ENCODE measurements at places on chromosomes 11 and 22.
A peak's percentile ranks its signal among the peaks of the same experiment; 100 is the strongest.

- DNase-seq: no peak
These were observed 85.6 kb downstream of the RSF1 start for GRCh38 chr11:77734890-77735289.

- DNase-seq: no peak
These were observed 274.9 kb upstream of the MPPED2 start for GRCh38 chr11:30861064-30861463.

GRCh38 chr11:89015614-89016013 lies 50.2 kb downstream of the GRM5 start:
- DNase-seq: no peak

DNA sequence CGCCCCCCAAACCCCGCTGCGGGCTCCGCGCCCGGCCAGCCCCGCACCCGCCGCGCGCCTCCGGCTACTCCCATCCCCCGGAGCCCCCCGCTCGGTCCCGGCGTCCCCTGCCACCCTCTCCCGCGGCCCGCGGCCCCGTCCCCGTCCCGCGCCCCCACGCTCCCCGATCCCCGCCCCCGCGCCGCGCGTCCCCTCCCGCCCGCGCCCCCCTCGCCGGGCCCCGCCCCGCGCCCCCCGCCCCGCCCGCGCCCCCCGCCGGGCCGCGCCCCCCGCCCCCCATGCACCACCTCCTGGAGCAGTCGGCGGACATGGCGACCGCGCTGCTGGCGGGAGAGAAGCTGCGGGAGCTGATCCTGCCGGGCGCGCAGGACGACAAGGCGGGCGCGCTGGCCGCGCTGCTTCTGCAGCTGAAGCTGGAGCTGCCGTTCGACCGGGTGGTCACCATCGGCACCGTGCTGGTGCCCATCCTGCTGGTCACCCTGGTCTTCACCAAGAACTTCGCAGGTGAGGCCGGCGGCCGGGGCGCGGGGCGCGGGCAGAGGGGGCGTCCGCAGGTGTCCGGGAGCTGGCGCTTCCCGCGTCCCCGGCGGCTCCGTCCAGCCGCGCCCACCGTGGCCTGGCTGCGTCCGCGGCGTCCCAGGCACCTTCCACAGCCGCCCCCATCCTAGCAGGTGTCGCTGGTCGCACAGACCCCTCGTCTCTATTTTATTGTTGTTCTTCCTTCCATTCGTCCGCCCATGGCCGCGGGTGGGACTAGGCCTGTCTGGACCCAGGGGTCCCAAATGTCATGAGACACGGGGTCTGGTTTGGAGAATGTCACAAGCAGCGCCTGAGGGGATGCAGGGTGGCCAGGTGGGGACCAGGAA lies at the start of gene PANX2:
Gene PANX2 (plus strand): TSS at position 279 of the 866 bp plus-strand sequence. CDS start 0 bp downstream, at position 279.
- DNase-seq: no peak

GRCh38 chr22:40668611-40669411 lies 10.5 kb upstream of the MCHR1 start:
- peak; percentile 64 for DNase-seq

- DNase-seq: peak; percentile 94
These were observed 38.3 kb upstream of the TFIP11 start for GRCh38 chr22:26550498-26551033.

DNA sequence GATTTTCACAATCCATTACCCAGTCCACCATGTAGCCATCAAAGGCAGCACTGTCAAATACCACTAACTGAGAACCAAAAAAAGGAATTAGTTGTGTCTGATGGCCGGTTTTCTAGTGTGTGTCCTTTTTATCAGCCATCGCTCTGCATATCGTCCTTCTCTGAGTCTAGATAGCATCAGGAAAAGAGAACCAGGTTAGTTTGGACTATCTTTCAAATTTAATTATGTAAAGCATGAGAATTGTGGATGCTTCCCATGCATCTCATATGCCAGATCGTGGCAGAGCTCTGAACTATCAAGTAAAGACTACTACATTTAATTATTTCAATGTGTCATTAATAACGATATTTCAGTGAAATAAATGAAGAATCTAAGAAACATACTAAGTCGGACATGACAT lies 691.9 kb downstream of the FAM181B start:
- DNase-seq: no peak

DNA sequence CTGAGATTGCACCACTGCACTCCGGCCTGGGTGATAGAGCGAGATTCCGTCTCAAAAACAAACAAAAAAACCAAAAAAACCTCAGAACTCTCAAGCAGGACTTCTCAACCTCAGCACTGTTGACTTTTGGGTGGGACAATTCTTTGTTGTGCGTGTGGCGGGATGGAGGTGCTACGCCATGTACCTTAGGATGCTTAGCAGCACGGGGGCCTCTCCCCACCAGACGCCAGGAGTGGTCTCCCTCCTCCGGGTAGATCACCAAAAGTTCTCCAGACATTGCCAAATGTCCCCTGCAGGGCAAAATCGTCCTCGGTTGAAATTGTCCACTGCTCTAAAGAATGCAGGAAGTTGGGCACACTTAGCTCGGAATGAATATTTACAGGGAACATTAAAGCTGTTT lies 26.9 kb upstream of the ATXN10 start:
- DNase-seq: no peak

GRCh38 chr11:44539971-44540370 lies 25.5 kb upstream of the CD82 start:
- DNase-seq: no peak

DNA sequence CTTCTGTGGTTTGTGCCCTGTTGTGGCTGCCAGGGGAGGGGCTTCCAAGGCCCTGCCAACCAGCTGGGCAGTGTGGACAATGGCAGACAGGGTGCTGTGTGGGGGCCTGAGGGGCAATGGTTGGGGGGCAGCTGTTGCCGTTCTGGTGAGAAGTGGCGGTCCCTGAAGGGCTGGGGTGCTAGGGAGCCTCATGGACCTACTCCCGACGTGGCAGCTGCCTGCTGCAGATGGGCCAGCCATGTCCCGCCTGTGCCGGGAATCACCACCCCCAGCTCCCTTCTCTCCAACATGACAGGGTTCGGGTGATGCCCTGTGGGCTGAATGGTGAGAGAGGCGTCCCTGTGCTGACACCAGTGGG lies 74.2 kb downstream of the KCNQ1 start:
- DNase-seq: no peak

DNA sequence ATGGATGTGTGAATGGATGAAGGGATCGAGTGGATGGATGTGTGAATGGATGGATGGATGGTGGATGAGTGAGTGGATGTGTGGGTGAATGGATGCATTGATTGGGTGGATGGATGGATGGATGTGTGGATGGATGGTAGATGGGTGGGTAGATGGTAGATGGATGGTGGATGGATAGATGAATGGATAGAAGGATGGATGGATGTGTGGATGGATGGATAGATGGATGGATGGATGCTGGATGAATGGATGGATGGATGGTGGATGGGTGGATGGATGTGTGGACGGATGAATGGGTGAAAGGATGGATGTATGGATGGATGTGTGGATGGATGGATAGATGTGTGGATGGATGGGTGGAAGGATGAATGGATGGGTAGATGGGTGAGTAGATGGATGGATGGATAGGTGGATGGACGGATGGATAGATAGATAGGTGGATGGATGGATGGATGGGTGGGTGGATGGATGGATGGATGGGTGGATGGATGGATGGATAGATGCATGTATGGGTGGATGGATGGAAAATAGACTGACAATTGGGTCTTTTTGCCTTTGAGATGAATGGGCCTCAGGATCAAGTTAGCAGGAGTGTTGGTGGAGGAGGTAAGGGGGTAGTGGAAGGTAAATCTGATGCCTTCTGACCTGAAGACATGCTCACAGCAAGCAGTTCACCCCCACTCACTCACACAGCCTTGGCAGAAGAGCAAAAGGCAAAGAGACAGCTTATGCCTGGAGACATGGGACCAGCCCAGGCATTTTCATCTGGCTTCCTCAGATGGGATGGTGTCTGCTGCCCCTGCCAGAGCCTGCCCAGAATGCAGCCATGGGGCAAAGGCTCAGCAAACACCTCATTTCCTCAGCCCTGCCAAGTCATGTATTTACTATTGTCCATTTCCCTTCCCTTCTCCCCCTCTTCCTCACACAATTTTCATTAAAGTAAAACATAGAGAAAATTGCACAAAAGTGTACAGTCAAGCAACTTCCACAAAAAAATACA lies 8.0 kb upstream of the FADD start:
- no peak for DNase-seq

DNA sequence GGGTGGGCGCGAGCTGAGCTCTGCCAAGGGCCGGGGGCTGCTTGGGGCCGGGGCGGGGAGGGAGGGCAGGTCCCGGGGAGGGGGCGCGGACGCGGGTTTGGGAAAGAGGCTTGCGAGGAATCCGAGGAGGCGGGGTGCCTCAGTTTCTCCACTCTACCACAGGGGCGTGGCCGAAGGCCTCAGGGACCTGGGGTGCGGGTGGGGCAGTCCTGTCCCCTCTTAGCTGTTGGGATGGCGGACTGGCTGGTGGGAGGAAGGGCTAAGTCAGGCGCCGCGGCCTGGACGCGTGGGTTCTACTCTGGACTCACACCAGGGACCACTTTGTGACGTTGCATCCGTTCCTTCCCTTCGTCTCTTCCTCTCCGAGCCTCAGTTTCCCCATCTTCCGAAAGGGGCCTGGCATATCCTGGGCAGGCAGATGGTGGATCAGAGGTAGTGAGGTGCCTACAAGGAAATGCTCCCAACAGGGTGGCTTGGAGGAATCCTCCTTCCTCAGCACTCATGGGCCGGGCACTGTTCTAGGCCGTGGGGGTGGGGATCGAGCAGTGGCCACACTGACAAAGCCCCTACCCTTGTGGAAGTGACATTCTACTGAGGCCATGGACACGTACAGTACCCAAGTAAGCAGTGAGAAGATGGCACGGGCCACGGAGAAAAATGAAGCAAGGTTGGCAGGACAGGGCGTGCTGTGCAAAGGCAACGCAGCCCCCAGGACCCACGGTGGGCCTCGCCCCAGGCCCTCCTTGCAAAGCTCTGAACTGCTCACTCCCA lies 13.2 kb downstream of the IGLL1 start:
- no peak for DNase-seq
